Activated T-helper 1 cell treated with anti-CD3 and anti-CD28 coated beads, Interleukin-12 subunit alpha, Interleukin-12 subunit beta, Interleukin-2, Interleukin-4 antibody, amounts not matched to agents 30 ng/mL and 10 ng/mL and 1 ng/mL, durations not matched to agents 14 hours and 24 hours and 36 hours (primary cell): ENCODE measurements at places on chromosomes 1 and 21. TPM values are rescaled to one million over a fixed set of nuclear protein-coding genes. Genes with fewer than 3 reads are reported as not detected.

GRCh38 chr1:95058974-95059373 is 13.8 kb downstream of the ALG14 start:
- peaks cover 5% of the 10 kb centered on the region for H3K27me3 ChIP-seq
- no peak overlapping the region for H3K27ac ChIP-seq
- no peak for DNase-seq
- no peak overlapping the region for H3K4me3 ChIP-seq
- H3K4me1 ChIP-seq, result no peaks in the 10 kb centered on the region

DNA sequence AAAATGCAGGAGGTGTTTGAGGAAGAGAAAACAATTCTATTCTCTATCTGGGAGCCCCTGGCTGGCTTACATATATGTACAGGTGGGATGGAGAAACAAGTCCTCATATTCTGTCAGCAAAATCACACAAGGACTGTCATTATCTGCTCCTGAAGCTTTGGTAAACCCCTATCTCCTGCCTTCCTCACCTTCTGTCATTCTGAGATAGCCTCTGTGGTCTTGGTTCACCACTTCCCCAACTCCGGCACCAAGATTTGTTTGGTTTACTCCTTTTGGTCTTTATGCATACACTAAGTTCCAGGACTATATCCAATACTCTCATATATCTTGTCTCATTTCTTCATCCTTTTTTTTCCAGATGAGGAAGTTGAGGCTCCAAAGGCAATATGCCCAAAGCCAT is 551.1 kb downstream of the PLPP3 start:
- H3K27ac ChIP-seq, result no peak overlapping the region
- H3K27me3 ChIP-seq, result no peaks in the 10 kb centered on the region

DNA sequence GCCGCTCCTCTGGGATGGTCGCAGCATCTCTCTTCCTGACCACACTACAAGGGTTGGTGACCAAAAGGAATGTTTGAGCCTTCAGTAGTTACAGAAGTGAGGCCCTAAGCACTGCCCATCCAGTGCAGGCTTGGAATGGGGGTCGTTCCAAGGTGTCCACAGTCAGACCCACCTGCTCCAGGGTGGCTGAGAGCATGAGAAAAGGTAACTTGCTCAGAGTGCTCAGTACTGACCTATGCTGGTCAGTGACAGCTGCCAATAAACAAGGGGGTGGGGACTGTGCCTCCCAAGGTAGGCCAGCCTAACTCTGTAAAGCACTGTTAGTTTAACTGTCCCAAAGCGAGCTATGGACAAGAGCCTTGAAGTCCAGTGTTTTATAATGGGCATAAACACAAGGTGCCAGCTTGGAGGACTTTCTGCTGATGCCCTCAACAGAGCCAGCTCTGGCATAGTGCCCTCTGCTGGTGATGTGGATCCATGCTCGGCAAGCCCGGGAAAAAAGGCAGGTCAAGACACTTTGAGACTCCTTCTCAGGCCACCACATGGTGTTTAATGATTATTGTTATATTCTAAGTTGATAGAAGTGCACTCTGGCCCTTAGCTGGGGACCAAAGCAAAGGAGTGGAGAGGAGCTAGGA is 78.1 kb upstream of the DNAH14 start:
- no peak overlapping the region for H3K4me3 ChIP-seq
- H3K4me1 ChIP-seq, result no peaks in the 10 kb centered on the region
- no peak overlapping the region for H3K27ac ChIP-seq
- DNase-seq, result peak; percentile 34

DNA sequence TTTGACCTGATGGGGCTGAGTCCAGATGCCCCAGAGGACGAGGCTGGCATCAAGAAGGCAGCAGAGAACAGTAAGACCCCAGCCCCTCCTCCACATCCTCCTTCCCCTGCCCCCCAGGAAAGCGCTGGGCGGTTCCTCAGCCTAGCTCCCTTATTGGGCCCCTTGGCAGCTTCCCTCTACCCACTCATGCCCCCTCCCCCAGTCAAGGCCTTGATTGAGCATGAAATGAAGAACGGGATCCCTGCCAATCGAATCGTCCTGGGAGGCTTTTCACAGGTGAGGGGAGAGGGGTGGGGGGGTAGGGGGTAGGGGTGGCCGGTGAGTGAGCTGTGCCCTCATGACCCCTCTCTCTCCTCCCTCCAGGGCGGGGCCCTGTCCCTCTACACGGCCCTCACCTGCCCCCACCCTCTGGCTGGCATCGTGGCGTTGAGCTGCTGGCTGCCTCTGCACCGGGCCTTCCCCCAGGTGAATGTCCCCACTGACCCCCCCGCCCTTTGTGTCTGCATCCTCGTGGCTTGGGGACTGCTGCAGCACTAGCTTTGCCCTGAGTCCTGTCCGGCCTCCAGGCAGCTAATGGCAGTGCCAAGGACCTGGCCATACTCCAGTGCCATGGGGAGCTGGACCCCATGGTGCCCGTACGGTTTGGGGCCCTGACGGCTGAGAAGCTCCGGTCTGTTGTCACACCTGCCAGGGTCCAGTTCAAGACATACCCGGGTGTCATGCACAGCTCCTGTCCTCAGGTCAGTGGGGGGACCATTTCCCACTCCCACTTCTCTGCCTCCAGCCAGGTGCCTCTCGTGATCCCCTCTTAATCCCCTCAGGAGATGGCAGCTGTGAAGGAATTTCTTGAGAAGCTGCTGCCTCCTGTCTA is 3.2 kb downstream of the LYPLA2 start:
- H3K36me3 ChIP-seq, result peaks cover 19% of the 10 kb centered on the region
- no peak overlapping the region for H3K27ac ChIP-seq
- H3K27me3 ChIP-seq, result no peaks in the 10 kb centered on the region
- no peak for DNase-seq

DNA sequence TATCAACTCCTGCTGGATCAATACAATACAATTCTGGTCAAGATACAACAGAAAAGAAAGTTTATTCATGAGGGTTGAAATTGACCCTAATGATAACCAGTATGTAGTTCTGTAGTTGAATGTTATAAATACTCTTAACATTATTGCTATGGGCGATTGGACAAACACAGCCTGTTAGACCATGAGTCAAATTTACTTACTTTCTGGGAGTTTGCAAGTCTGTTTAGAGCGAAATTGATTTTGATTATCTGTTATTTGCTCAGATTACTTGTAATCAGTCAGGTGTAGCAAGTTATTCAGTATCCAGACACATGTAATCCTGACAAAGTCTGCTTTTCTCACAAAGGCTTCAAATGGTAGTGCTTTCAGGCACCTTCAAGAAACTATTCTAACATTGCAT is 216.6 kb upstream of the B3GALT2 start:
- H3K36me3 ChIP-seq, result no peaks in the 10 kb centered on the region
- peaks cover 2% of the 10 kb centered on the region for H3K27me3 ChIP-seq
- no peak overlapping the region for H3K27ac ChIP-seq
- H3K4me3 ChIP-seq, result no peak overlapping the region
- no peak for DNase-seq

DNA sequence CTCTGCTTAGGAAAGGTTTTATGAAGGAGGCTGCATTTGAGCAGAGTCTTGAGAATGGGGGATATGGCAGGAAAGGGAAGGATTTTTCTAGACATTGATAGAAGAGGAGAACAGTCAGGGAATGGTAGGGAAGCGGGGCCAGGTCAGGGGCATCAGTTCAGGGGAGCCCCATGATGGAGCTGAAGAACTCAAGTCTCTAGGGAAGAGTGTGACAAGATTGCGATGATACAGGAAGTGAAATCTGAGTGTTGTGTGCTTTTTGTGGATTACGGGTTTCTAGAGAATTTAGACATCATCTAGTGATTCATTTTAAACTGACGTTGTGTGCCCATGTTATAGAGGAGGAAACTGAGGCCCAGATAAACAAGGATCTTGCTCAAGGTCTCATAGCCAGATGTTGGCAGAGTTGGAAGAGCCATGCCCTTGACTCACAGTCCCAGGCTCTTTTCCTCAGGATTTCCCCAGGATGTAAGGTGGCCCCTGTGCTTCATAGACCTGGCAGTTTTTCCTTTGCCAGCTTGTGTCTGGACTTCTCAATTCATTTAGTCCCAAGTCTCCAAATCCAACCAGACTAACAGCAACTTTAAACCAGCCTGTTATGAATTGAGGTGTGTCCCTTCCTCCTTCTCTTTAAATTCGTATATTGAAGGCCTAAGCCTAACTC is 130.3 kb downstream of the ROR1 start:
- peaks cover 15% of the 10 kb centered on the region for H3K27me3 ChIP-seq
- H3K4me1 ChIP-seq, result no peaks in the 10 kb centered on the region

- H3K27ac ChIP-seq, result peak overlapping the region; percentile 86
- no peak for DNase-seq
- H3K4me1 ChIP-seq, result peaks cover 79% of the 10 kb centered on the region
- peaks cover 12% of the 10 kb centered on the region for H3K36me3 ChIP-seq
Measured at GRCh38 chr1:234956821-234957329, 171.8 kb downstream of the TOMM20 start.

Gene PCBP3
- 8.2 and 10.7 TPM in 2 replicates for total RNA-seq

Gene GRIK3
- not detected in 2 replicates for total RNA-seq

Gene OR2T8
- not detected in 2 replicates for total RNA-seq

- DNase-seq, result no peak
- H3K27me3 ChIP-seq, result peaks cover 2% of the 10 kb centered on the region
- no peak overlapping the region for H3K4me3 ChIP-seq
- H3K36me3 ChIP-seq, result no peaks in the 10 kb centered on the region
- H3K27ac ChIP-seq, result no peak overlapping the region
- peaks cover 6% of the 10 kb centered on the region for H3K4me1 ChIP-seq
Measured at GRCh38 chr1:227885648-227886502, 61.9 kb downstream of the WNT9A start.

DNA sequence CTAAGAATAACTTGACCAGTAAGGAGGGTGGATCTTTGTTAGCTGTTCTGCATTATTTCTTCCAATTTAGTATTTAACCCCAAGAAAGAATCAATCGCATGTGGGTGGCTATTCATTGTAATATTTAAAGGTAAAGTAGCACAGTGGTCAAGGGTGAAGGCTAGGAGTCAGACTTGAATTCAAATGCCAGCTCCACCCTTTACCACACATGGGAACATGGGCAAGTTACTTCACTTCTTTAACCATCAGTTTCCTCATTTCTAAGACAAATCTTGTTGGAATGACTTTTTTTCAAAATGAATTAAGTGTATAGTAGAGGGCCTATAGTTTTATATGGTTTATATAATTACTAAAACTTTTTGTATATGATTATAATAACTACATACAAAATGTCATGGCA is 71.3 kb upstream of the S1PR1 start:
- H3K36me3 ChIP-seq, result peaks cover 8% of the 10 kb centered on the region
- H3K27me3 ChIP-seq, result no peaks in the 10 kb centered on the region
- no peak overlapping the region for H3K4me3 ChIP-seq
- peaks cover 32% of the 10 kb centered on the region for H3K4me1 ChIP-seq

DNA sequence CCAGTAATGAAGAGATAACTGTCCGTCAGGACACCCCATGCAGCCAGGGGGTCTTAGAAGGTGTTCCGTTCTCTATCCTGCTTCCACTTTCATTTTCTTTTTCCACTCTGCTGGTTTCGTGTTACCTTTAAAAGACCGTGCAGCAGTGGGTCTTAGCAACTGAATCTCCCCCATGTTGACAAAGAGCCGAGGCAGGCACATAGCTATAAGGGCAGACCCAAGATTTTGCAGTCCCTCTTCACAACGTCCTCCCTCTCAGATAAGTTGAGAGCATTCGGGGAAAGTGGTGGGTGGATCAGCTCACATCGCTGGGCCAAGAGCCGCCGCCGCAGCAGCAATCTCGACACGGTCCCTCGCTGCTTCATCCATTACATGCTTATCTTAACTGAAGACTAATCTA is 355.5 kb downstream of the LMO4 start:
- H3K36me3 ChIP-seq, result no peaks in the 10 kb centered on the region
- no peak overlapping the region for H3K27ac ChIP-seq
- no peaks in the 10 kb centered on the region for H3K4me1 ChIP-seq
- H3K27me3 ChIP-seq, result peaks cover 2% of the 10 kb centered on the region
- peak overlapping the region; percentile 71 for H3K4me3 ChIP-seq
- no peak for DNase-seq

- H3K27ac ChIP-seq, result no peak overlapping the region
- peaks cover 26% of the 10 kb centered on the region for H3K27me3 ChIP-seq
- H3K4me3 ChIP-seq, result no peak overlapping the region
- DNase-seq, result no peak
- no peaks in the 10 kb centered on the region for H3K36me3 ChIP-seq
Measured at GRCh38 chr21:42777064-42777756, 102.1 kb downstream of the WDR4 start.

Gene RSBN1
- total RNA-seq, result 18.4 and 19.5 TPM in 2 replicates

- DNase-seq, result no peak
- H3K4me3 ChIP-seq, result no peak overlapping the region
- no peak overlapping the region for H3K27ac ChIP-seq
- no peaks in the 10 kb centered on the region for H3K36me3 ChIP-seq
Measured at GRCh38 chr21:37737996-37738395, 178.3 kb downstream of the KCNJ6 start.

Gene NFIA
- 0.41 and 0.69 TPM in 2 replicates for total RNA-seq

Gene CYYR1
- total RNA-seq, result not detected in 2 replicates
